ENCODE measurements at places on chromosomes 12 and 14.

- peak; percentile 25 for DNase-seq
These were observed 9.9 kb downstream of the BCL7A start for GRCh38 chr12:122031342-122032216.

- DNase-seq, result no peak
These were observed 234.8 kb upstream of the TMPO start for GRCh38 chr12:98280621-98281020.

DNA sequence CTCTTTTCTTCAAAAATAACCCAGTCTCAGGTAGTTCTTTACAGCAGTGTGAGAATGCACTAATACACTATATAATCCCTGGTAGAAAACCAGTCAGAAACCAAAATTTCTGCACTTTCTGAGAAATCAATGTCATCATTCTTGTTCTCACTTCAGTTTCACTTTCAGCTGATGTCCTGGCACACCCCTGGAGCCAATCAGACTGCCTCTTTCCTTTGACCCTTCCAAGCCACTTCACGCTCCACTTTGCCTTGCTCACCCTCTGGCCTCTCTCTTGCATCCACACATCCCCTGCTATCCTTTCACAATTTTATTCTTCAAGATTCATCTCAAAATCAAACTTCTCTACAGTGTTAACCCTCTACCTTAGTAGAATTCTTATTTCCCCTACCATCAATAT lies 181.1 kb downstream of the ASCL1 start:
- DNase-seq, result no peak

DNA sequence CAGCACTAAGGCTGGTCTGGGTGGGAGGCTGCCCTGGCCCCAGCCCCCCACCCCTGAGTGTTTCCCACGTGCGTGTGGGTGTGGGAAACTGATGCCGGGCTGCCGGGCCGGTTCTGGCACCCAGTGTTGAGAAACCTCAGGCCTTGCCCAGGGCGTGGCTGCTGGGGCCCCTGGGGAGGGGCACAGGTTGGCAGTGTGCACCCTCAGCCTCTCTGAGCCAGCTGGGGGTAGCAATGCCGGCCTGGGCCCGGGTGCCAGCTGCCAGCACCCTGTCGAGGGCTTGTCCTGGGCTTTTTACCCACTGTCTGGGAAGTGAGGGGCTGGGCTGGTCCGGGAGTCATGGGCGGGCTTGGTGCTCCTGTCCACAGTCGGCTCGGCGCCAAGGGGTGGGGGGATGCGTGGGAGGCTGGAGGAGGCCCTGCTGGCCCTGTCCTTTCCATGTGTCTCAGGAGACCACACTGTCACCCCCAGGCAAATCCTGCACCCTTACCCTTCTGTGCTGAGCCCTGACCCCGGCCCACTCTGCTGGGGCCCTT lies 15.7 kb downstream of the ASPG start:
- no peak for DNase-seq

GRCh38 chr14:95549656-95550585 lies 15.1 kb downstream of the GLRX5 start:
- no peak for DNase-seq

GRCh38 chr12:50195832-50196231 lies 28.7 kb upstream of the CERS5 start:
- no peak for DNase-seq

DNA sequence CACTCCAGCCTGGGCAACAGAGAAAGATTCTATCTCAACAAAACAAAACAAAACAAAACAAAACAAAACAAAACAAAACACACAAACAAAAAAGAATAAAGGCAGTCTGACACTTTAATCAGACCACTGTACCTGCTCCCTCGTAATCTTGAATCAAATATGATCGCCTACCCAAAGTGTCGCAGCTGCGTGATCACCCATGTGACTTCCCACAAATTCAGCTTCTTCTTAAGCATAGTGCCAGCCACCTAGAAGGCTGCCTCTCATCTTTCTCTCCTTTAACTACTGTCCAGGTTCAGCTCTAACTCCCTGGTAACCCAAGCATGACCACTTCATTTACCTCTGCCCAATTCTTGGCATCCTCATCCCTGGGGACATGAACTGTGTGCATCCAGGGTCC lies 37.4 kb downstream of the FMNL3 start:
- no peak for DNase-seq

GRCh38 chr14:33986804-33987203 lies 35.9 kb upstream of the EGLN3 start:
- DNase-seq, result peak; percentile 94
